ENCODE measurements at places on chromosomes 1 and 21.

DNA sequence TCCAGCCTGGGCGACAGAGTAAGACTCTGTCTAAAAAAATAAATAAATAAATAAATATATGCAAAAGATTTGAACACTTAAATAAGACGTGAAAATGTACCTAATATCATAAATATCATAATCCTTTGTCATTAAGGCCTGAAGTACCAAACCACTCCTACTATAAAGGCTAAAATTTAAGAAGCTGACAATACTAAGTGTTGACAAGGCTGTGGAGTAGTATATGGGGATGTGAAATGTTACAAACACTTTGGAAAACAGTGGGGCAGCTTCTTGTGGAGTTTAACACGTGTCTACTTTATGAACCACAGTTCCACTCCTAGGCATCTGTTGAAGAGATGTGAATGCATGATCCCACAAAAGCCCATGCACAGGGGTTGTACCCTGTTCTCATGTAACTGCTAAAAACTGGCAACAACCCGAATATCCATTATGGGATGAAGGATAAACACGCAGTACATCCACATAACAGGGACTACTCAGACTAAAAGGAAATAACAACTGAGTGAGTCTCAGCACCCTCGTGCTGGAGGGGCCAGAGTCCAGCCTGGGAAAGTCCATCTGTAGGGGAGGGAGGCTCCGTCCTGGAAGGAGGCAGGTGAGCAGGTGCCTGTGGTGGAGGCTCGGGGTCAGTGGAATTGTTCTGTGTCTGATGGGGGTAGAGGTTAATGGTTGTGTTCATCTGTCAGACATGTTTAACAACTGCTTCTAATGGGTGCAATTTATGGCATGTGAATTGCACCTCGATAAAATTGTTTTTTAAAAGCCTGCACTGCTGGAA lies 6.7 kb upstream of the SLC19A1 start:
- DNase-seq: no peak

DNA sequence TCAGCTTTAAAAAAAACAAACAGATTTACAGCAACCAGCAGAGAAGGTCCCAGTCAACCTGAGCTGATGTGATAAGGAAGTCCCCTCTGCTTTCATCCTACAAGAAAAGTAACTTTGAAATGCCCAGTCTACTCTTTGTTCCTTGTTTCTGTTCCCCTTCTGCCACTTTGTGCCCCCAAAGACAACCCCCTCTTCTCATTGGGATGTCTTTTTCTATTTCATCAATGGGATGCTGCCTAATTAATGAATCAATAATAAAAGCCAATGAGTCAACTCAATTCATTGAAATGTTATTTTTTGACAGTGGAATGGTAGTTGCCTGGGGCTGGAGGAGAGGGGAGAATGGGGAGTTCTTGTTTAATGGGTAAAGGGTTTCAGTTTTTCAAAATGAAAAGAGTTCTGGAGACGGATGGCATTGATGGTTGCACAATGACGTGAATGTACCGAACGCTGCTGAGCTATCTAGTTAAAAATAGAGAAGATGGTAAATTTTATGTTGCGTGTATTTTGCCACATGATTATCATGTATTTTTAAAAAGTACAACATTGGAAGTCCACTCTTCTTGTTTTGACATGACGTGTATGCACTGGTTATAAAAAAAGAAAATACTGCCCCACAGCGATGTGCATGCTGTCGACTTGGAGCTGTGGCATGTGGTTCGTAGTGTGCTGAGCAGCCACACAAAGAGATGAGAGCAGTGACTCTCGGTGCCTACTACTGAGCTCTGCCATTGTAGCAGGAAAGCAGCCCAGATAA lies 22.4 kb upstream of the PADI2 start:
- no peak for DNase-seq

- peak; percentile 63 for DNase-seq
Observed at GRCh38 chr1:109210058-109210457, 3.7 kb upstream of the SARS1 start.

DNA sequence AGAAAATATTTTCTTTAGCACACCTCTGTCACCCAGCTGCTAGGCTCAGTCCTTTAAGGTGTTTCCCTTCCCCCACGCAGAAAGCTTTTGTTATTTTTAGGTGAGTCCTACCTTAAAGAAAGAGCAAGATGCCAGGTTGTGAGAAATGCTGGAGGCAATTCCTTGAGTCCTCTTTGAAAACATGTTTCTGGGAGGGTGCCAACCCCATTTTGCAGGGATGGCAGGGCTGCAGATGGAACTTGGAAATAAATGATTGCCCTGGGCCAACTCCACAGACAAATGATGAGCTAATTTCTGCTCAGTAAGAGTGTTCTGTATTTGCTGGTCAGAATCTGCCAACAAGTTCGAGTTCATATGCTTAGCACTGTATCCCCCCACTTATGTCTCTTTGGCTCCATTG lies 119.2 kb upstream of the RAB3GAP2 start:
- no peak for DNase-seq

- DNase-seq: no peak
Observed at GRCh38 chr1:205492774-205493173, 11.7 kb upstream of the CDK18 start.

DNA sequence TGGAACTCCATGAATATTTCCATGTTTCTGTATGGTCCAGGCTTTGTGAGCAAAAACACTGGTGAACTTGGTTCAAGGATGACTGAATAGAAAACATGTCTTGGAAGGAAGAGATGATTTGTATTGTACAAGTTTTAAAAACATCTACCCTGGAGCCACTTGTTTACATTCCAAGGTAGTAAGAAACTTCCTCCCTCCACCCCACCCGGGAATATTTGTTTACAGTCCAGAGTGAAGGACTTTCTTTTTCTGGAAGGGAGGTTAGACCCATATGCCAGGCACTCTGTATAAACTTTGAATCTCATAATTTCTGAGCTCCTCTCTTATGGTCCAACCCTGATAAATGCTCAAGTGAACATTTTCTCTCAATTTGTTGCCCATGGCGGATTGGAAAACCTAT lies 323.3 kb upstream of the LYPLAL1 start:
- DNase-seq: no peak

GRCh38 chr1:85502625-85503083 lies 37.7 kb upstream of the DDAH1 start:
- no peak for DNase-seq

DNA sequence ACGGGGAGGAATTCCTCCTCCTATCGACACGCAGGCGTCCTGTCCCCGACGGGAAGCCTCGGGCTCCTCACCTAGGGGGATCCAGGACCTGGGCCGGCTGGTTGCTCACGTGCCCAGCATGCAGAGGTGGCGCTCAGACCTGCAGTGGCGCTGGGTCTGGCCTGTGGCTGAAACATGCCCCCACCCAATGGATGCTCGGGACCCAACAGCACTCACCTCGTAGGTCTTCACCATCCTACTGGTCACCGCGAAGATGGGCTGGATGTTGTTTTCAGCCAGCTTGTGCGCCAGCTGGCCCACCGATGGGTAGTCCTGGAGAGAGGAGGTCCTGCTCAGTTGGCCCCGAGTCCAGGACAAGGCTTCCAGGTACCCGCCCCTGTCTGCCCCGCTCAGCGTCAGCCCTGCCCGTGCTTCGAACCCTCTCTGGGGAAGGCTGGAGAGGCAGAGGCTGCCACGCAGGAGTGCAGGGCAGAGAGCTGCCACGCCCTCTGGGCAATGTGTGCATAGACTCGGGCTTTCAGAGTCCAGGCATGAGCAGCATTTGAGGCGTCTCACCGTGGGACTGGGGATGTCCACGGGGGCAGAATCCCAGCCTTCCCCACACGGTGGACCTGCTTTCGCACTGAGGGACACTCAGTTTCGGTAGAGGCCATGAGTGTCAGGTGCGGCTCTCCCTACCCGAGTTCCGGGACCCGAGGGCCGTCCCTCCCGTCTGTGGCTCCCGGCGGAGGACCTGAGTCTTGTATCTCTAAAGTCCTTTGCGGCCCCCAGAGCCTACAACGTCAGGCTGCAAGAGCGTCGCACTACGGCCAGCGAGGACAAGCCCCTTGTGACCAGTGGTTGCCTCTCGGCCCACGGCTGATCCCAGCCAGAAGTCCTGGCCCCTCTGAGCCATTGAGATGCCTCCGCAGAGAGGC lies 21.6 kb downstream of the ITGB2 start:
- DNase-seq: no peak

- no peak for DNase-seq
Observed at GRCh38 chr1:93716941-93717368, 35.3 kb upstream of the BCAR3 start.

DNA sequence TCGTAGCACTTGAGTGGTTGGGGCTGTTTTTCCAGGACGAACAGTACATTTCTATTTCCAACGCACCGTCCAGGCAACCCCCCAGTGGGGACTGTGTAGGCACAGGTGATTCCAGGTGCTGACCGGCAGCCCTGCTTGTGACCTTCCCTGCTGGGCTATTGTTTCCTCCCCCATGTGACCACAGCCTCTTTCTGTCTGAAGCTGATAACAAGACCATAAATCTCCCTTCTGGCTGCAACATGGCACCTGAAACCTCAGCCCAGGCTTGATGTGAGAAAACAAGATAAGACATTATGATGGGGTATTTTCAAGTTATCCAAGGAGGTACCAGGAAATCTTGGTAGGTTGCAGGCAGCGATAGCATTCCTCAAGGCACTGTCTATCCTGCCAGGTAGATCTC lies 48.2 kb downstream of the HLX start:
- DNase-seq: no peak

- no peak for DNase-seq
Observed at GRCh38 chr1:155966135-155966534, 12.2 kb downstream of the ARHGEF2 start.

- DNase-seq: no peak
Observed at GRCh38 chr1:205878026-205878425, 28.1 kb upstream of the PM20D1 start.

GRCh38 chr1:26459573-26460031 lies 12.6 kb upstream of the HMGN2 start:
- no peak for DNase-seq

GRCh38 chr1:175742790-175743459 lies 470 bp downstream of the TNR start:
- DNase-seq: no peak

DNA sequence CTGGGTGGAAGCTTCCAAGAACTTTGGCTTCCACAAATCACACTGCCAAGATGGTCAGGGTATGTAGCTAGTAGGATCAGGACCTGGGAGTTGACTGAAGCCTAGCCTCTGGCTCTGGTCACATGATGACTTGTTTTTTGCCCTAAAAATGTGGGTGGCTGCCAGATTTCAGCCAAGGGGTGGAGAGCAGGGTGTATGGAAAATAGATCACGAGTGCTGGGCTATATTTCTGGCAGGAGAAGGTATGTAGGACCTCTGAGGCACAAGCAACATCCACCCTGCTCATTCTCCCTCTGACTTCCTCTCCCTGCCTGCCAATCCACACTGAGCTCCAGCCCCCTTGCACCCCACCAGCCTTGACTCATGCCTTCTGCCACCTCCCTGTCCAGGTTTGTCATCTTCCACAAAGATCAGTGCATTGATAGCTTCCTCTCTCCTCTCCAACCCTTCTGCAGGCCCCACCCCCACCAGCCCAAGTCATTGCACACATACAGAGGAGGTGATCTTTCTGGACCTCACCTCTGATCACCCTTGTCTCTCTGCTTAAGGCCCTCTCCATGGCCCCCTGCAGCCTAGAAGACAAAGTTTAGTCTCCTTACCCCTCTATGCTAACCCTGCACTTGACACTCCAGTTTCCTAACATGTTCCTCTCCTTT lies 8.3 kb upstream of the CYP4B1 start:
- DNase-seq: no peak

DNA sequence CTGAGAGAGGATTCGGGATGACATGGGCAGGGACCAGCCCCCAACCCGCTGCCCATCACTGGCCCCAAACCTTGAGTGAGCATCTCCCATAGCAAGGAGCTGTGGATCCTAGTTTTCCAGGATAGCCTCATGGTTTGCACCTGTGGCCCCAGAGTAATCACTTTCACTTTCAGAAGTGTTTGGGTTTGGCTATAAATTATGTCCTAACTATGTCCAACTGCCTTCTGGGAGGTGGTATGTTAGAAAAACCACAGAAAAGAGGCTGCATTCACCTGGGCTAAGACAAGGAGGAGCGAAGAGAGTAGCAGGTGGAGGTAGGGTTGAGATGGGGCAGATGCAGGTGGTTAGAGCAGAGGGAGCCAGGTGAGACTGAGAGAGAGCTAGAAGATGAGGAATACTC lies 19.4 kb upstream of the CLIC6 start:
- no peak for DNase-seq

GRCh38 chr1:40687059-40687458 lies 4.4 kb upstream of the NFYC start:
- DNase-seq: no peak

Measured in epithelial cell of prostate (primary cell).